ENCODE measurements at places on chromosomes 2 and 18.

DNA sequence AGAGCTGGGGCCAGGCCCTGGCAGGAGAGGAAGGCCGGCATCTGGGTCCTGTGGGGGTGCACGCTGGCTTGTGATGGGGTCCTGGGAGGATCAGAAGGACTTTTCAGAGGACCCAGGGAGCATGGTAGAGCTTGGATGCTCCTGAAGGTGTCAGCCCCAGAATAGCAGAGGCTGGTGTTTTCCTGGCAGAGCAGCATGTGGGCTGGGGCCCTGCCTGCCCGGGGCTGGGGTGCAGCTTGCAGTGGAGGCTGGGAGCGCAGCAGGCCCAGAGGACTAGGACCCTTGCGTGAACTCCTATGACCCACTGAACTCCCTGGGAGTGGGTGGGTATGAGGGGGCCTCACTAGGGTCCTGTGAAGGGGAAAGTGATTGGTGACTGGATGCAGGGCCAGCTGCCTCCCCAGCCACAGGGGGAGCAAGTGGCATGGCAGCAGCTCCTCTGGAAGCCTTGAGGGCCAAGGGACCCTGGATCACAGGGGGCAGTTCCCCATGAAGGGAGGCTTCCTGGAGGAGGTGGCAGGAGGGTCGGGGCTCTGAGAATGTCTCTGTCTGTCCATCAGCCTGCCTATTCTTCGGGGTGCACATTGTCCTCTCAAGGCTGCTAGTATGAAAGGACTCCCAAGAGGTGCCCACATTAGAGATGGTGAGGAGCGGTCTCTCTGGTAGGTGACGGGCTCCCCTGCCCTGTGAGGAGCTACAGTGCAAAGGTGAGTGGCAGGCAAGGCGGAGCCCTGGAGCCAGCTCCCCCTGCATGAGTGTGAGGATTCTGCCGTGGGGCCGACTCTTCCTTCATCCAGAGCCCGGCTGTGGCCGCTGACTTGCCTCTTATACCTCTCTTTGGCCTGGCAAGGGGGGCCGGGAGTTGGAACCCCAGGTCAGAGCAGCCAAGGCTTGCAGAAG is 249.0 kb downstream of the DYSF start:
- DNase-seq, result no peak

DNA sequence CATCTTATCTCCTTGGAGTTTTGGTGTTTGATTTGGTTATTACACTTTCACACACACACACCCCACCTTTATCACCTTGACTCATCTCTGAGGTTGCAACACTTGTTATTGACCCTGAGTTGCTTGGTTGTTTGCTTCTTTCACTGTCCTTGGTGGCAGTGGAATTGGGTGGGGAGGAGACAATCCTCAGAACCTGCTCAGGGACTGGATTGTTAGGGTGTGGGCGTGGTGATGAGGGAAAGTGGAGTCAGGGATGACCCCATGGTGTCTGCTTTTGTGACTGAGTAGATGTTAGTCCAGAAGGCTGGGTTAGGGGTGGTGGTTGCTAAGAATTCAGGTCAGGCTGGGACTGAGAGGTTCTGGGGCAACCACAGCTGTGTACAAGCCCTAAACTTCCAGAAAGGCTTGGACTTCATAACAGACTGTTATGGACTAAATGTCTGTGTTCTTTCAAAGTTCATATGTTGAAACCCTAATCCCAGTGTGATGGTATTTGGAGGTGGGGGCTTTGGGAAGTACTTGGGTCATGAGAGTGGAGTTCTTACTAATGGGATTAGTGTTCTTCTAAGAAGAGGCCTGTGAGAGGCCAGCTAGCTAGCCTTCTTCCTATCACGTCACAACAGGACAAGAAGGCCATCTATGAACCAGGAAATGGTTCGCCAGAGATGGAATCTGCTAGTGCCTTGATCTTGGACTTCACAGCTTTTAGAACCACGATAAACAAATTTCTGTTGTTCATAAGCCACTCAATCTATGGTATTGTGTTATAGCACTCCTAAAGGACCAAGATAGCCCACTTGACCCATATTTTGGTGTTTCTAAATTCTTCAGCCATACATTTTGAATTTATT is 3.4 kb upstream of the DIS3L2 start:
- DNase-seq, result no peak

- DNase-seq, result no peak
Measured at GRCh38 chr18:45889419-45890064, 64.1 kb downstream of the SIGLEC15 start.

DNA sequence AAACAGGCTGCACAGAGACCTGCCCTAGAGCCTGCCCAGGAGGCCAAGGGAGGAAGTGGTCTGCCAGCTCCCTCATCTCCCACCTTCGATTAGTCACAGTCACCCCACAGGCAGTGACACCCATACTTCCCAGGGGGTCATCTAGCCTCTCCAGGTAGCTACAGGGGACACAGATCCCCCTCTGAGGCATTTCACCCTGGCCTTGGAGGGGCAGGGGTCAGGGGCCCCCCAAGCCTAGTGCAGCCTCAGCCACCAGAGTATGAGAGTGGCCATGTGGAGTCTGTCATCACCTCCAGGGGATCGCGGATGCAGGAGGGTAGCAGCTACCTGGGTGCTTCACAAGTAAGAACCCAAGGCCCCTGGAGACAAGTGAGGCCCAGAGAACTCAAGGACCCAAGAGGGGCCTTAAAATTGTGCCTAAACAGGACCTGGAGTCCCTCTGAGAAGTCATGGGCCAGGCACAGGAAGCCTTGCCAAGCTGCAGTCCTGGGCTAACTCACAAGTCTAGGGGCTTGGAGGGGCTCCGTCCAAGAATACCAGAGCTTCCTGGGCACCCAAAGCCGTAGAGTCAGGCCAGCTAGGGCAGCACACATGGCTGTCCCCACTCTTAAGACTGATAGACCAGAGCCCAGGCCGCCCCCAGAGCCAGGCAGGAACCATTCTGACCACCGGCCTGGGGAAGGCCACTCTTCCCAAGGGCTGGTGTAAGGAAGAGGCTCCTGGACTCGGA is 354.3 kb upstream of the ID2 start:
- DNase-seq, result no peak

- DNase-seq, result no peak
Measured at GRCh38 chr2:69583321-69583833, 60.2 kb downstream of the AAK1 start.
